ENCODE measurements at places on chromosomes 12 and 14.

- no peak for DNase-seq
Measured at GRCh38 chr14:68661226-68662225, 131.3 kb downstream of the ZFP36L1 start.

GRCh38 chr12:69846976-69847375 lies 21.9 kb downstream of the MYRFL start:
- DNase-seq = no peak

GRCh38 chr14:75204116-75204515 lies 27.7 kb upstream of the TMED10 start:
- no peak for DNase-seq

DNA sequence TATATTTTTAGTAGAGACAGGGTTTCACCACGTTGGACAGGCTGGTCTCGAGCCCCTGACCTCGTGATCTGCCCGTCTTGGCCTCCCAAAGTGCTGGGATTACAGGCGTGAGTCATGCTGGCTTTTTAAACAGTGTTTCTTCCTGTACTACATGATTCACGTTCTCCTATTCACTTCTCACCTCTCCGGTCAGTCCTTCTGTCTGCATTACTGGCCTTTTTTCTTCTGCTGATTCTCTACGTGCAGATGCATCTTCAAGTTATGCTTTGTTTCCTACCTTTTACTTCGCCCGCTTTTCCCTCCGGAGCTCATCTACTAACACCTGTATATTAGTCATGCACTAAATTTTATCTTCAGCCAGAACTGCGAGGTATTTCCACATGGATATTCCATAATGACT lies 296.2 kb upstream of the FLRT2 start:
- DNase-seq = peak; percentile 54

- DNase-seq = no peak
Measured at GRCh38 chr12:96892104-96892503, 15.0 kb upstream of the NEDD1 start.

GRCh38 chr12:130838284-130838950 lies 633 bp downstream of the STX2 start:
- no peak for DNase-seq

DNA sequence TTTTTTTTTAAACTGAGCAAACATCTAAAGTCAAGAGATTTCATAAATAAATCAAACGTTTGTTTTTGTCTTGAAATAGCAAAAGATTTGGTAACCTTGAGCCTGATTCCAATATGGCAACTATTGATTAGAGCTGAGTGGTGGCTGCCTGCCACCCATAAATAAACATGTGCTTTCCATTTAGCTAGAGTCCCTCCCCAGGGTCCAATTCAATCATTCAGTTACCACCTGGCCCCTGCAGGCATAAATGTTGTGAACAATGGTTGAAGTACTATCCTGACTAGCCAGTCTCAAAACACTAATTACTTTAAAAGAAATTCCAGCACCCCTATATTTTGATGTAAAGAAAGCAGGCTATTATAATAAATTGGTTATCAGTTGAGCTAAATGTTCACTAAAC lies 129.7 kb upstream of the GRIP1 start:
- no peak for DNase-seq

GRCh38 chr12:130184404-130185090 lies 22.3 kb downstream of the FZD10 start:
- DNase-seq = no peak

- DNase-seq = no peak
Measured at GRCh38 chr12:104654665-104655609, 198.2 kb downstream of the CHST11 start.

- peak; percentile 1 for DNase-seq
Measured at GRCh38 chr14:46063872-46064271, 587.7 kb downstream of the RPL10L start.

DNA sequence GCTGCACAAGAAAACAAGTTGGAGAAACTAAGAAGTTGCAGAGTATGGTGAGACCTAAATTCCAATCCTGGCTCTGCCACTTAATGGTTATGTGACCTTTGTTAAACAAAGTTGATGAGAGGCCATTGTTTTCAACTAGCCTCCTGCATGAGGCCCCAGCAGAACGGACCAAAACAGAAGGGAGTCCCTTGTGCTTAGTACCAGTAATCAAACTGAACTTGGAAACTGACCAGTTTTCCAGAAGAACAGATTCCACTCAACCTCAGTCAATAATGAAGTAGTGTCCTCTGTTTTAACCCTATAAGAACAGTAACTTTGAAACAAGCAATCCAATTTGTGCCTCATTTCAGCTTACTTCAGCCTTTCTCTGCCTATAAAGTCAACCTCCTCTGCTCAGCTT lies 69.9 kb downstream of the C12orf56 start:
- no peak for DNase-seq

DNA sequence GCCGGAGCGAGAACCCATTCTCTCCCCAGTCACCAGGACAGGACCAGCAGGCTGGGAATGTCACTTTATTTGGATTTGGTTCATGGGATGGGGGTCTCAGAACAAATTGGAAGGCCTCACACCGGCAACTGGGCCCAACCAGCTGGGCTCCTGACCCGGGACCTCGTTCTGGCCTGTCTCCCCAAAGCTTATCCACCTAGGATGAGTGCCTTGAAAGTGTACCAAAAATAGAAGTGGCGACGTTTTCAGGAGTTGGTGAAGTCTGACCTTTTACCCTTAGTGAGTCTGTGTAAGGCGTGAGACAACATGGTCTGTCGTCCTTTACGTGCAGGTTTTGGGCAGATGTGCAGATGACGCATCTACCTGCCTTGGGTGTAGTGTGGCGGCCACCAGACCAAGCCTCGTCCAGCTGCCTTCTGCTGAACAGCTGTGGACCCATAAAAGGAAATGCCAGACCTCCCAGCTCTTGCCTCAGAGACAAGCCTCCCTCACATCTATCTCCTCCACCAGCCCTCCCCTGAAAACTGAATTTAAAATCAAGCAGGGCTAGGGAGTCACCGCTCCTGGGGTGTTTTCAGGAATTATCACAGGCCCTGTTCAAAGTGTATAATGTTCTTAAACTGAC lies 36.6 kb upstream of the CLMN start:
- DNase-seq = no peak

DNA sequence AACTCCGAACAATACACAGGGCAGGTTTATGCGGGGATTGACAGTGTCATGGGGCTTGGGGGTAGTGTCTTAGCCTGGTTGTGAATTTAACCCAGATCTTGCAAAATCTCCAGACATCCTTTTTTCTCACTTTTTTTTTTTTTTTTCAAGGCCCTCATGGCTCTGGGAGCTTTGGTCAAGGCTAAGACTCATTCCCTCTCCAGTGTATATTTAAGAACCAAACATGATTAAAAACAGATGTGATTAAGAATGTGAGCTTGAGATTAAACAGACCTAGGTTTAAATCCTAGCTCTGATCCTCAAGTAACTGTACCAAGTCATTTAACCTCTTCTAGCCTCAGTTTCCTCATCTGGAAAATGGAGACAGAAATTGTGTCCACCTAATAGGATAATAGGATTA lies 151.7 kb upstream of the FUT8 start:
- DNase-seq = peak; percentile 81

DNA sequence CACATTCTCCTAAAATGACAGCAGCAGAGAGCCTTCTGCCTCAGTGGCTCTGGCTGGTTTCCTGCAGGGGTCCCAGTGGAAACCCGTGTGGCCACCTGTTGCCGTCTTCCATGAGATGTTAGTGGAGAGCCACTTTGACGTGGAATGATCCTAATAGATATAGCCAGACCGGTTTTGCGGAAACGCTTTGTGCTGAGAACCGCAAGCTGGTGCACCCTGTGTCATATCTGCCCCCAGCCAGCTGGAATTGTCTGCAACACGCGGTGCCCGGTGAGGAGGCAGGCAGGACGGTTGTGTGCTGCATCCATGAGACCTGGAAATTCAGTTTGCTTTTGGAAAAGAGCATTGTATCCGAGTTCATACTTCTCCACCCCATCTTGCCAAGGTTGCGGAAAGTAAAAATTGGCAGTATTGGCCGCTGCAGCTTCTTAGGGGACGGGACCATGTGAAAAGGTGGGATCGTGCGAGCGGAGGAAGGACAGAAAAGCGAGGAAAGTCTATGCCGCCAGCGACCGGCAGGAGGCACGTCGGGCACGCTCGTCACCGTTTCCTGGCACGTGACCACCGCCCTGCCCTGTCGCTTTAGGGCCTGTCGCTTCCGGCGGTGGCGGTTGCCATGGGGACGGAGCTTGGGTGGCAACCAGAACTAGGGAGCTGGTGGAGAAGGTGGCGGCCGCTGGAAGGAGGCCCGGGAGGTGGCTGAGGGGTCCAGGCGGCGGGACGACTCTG lies at the start of gene CFAP251:
Gene CFAP251 (plus strand): TSS at position 643 of the 729 bp plus-strand sequence. CDS start 2,714 bp downstream, outside the sequence.
- peak; percentile 84 for DNase-seq

GRCh38 chr12:102417055-102417454 lies 63.3 kb downstream of the IGF1 start:
- no peak for DNase-seq

DNA sequence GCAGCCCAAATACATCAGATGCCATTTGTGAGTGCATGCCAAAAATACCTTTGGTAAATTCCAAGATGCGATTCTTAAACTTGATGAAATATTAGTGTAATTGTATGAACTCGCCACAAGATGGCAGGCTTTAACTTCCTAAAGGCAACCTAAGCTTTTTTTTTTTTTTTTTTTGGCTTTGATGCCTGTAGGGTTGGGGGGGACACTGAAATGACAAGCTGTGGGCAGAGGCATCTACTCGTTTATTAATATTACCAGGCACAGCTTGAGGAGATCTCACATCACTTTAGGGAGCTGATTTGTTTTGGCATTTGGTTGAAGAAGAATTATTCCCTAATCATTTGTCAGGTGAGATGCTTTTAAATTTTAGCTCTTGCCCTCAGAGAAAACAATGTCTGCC lies 126.7 kb upstream of the CCDC196 start:
- DNase-seq = peak; percentile 54

DNA sequence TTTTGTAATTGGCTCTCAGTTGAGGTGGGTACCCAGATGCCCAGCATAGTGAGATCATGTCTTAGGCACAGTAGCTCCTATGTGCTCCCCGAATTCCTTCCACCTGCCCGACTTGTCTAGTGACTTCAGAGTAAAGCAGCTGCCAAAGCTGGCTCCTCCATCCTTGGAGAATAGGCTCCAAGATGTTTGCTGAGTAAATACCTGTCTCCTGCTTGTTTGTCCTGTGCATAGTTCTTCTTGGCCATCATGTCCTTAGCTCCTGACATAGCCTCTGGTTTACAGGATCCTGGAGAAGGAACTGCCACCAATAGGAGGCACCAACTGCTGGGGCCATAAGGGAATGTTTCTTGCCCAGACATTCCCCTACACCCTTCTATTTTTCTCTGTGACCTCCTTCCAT lies 52.6 kb upstream of the CISTR start:
- no peak for DNase-seq

- no peak for DNase-seq
Measured at GRCh38 chr12:29667011-29667410, 116.7 kb downstream of the TMTC1 start.

GRCh38 chr14:22812744-22813143 lies 2.5 kb downstream of the SLC7A7 start:
- DNase-seq = no peak

GRCh38 chr12:22410486-22410885 lies 76.0 kb upstream of the ST8SIA1 start:
- no peak for DNase-seq

GRCh38 chr12:7101047-7101693 lies 7.8 kb downstream of the C1RL start:
- no peak for DNase-seq

- DNase-seq = no peak
Measured at GRCh38 chr14:77752266-77752665, 8.7 kb downstream of the SNW1 start.

DNA sequence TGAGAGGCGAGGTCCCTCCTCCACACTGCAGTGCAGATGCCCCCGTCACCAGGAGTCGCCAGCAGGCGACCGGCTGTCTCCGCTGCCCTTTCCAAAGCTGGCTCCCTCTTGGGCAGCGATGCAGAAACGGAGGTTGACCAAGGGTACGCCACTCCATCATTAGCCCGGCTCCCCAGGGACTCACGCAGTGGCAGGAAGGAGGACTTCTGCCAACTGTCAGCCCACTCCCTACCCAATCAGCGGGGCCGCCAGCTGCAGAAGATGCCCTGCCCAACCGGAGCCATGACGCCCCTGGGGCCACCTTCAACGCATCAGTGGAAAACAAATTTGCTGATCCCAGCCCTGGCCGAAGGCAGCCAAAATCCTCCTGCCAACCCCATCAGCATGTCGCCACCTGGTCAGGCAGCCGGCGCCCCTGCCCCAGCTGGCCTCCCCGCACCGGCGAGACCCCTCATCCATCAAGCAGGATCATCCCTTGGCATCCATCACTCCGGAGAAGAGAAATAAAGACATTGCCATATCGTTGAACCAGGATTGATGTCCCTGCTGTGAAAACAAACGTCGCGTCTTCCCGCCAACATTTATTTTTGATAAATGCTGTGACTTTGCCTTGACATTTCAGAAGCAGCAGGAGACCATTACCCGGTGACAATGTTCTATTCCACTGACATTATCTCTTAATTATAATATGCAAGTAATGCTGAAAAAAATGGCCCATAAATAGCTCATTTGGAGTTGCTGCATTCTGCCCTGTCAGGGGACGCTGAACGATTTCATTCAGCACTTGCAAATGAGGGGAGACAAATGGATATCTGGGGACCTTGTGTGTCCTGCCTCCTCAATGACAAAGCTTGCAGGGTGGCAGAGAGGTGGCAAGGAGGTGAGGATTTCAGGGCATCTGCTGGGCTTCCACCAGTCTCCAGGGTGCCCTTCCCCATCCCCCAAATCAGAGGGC lies 105.1 kb downstream of the SCARB1 start:
- DNase-seq = no peak

DNA sequence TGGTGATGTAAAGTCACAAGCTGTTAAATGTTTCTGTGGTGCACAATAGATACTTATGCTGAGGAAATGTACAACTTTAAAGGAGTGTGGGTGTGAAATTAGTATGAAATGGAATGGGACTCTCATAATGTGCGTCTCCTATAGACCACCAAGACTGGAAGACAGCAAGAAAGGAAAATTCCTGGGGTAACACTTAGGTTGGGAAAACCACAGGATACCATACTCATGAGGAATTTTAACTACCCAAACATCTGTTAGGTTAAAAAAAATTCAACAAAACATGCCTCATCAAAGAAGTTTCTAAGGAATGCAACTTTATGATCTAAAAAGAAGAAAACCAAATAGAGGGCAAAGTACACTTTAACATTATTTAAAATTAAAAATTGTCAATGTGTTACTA lies 113.7 kb upstream of the MYF6 start:
- DNase-seq = peak; percentile 98

- DNase-seq = peak; percentile 29
Measured at GRCh38 chr12:45644541-45644940, 85.0 kb upstream of the ARID2 start.

- no peak for DNase-seq
Measured at GRCh38 chr12:73906757-73907156, 630.9 kb upstream of the ATXN7L3B start.

DNA sequence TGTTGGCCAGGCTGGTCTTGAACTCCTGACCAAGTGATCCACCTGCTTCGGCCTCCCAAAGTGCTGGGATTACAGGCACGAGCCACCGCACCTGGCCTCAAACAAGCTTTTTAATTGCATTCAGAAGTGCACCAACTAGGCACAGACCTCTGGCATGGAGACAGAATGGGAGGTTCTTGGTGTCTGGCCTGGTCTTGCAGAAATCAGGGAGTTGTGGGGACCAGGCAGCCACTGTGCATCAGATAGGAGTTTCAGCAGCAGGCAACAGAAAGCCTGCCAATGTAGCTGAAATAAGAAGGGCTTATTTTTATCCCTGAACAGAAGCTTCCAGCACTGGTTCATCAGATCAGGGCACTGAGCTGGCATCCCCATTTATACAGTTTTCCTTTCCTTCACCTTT lies 22.2 kb upstream of the TCL1B start:
- no peak for DNase-seq

- peak; percentile 79 for DNase-seq
Measured at GRCh38 chr12:93060666-93061472, 131.8 kb upstream of the EEA1 start.

GRCh38 chr14:95196268-95196667 lies 38.9 kb upstream of the DICER1 start:
- no peak for DNase-seq

Data from fibroblast of skin of right quadriceps (primary cell).